ENCODE measurements at places on chromosomes 2 and 18.
A peak's percentile ranks its signal among the peaks of the same experiment; 100 is the strongest.

GRCh38 chr2:1601067-1601412 lies 143.3 kb downstream of the PXDN start:
- no peak for DNase-seq

DNA sequence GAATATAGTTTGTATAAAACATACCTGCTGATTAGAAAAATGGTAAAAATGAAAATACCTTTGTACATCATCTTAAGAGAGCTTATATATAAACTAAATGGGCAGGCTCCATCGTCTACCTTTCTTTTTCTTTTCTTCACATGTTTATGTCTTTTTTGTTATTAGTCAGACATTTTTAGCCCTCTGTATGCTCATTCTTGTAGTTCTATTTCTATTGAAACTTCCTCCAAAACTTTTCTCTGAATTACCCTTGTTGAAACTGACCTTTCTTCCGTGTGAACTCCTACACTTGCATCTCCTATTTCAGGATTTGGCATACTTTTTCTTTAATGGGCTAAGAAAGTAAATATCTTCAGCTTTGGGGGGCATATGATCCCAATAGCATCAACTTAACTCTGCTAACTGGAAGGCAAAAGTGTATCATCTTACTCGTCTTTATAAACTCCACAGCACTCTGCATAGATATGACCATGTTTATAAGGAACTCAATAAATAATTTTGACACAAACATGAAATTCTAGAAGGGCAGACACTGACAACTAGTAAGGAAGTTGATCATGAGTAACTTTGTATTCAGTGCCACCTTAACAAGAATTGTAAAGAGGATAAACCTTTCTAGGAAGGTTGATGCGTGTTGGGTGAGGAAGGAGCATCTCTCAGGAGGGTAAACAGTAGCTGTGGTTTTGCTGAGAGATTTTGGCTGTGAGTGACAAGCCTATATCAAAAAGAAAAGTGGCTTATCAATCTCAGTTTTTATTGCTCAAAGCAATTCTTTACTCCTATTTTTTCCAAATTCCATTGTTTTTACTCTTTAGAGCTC lies 127.6 kb downstream of the PIK3C3 start:
- no peak for DNase-seq

DNA sequence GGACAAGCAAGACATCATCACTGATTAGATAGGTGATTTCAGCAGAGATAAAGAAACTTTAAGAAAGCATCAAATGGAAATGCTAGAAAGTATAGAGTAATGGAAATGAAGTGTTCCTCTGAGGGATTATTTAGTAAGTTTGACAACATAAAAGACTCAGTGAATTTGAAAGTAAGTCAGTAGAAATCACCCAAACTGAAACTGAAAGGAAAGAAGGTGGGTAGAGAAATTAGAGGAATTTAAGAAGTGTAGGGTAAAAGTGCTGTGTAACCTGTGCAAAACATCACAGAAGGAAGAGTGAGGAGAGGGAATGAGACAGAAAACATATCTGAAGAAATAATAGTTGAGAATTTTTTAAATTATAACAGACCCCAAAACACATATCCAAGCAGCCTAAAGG lies 343.1 kb downstream of the CBLN2 start:
- no peak for DNase-seq

DNA sequence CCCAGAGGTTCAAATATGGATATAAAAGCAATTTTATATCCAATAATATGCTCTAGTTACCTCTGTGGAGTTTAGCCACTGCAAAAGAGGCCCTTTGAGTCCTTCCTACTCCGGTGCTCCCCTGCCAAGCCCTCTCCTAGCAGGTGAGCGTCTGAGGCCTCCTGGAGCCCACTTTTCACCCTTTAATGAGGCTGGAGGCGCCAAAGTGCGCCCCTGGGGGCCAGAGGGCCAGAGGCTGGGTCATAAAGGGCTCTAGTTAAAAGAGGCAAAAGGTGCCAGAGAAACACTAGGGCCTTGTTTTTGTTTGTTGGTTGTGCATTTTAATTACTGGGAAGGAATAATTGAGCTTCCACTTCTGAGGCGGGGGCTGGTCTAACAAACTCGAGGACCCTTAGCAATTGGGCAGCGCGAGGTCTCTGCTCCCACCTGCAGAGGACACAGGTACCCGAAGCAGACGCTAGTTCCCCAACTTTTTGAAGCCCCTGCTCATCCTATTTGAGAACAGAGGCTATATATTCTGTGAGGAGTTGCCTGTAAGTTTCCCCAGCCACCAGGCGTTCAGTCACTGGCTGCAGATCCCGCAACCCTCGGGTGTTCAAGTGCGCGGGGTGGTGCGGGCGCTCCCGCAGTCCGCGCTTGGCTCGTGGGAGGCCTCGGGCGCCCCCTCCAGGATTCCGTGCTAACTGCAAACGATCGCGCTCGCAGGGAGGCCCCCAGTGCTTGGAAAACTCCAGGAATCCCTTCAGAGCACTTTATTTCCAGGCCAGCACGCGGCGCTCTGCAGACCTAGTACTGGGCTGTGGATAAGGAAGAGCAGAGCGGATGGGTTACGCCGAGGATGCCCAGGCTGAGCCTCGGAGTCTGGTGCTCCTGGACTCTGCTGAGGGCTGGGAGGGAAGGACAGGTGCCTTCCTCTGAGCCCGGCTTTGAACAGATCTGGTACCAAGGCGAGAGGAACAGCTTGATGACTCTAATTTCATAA lies 14.1 kb downstream of the MSGN1 start:
- peak; percentile 86 for DNase-seq

GRCh38 chr2:233063976-233064411 lies 3.9 kb downstream of the INPP5D start:
- DNase-seq, result peak; percentile 71

DNA sequence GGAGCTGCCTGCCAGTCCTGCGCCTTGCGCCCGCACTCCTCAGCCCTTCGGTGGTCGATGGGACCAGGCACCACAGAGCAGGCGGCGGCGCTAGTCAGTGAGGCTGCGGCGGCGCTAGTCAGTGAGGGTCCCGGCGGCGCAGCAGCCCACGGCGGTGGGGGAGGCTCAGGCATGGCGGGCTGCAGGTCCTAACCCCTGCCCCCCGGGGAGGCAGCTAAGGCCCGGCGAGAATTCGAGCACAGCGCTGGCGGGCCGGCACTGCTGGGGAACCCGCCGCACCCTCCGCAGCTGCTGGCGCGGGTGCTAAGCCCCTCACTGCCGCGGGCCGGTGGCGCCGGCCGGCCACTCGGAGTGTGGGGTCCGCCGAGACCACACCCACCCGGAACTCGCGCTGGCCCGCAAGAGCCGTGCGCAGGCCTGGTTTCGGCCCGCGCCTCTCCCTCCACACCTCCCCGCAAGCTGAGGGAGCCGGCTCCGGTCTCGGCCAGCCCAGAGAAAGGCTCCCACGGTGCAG lies 867.4 kb downstream of the DSC3 start:
- DNase-seq, result no peak

- no peak for DNase-seq
Observed at GRCh38 chr2:228615496-228615895, 434.0 kb upstream of the SPHKAP start.

DNA sequence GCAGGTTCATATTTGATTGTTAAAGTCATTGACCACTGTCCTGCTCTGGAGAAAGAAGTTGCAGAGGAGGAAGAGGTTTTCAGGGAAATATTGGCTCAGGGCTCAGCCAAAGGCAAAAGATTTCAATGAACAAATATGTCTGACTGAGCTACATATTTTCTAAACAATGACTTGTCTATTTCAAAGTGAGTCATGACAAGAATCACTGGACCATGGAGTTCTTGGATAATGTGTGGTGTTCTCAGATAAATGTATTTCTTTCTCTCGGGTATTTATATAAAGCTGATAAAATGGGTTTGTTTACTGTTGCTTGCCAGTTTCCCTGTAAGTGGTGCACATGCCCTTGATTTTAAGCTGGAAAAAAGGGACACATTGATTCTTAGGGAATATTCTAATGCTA lies 34.3 kb upstream of the RMP24 start:
- no peak for DNase-seq

DNA sequence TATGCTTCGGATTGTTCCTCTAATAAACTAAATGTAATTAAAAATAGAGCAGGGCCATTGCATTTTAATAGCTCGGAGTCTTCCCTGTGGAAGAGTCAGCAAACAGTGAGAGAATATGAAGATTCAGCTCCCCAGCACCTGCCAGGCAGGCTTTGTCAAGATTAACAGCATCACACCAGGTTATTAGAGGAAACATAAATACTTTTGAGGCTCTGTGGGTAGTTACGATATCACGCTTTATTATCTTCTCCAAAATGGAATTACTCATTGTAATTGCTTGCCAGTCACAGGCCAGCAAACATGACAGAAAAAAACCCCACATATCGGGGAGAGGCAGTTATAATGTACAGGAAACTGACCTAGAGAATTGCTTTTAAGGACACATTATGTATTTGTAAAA lies 303.9 kb downstream of the CPS1 start:
- no peak for DNase-seq

DNA sequence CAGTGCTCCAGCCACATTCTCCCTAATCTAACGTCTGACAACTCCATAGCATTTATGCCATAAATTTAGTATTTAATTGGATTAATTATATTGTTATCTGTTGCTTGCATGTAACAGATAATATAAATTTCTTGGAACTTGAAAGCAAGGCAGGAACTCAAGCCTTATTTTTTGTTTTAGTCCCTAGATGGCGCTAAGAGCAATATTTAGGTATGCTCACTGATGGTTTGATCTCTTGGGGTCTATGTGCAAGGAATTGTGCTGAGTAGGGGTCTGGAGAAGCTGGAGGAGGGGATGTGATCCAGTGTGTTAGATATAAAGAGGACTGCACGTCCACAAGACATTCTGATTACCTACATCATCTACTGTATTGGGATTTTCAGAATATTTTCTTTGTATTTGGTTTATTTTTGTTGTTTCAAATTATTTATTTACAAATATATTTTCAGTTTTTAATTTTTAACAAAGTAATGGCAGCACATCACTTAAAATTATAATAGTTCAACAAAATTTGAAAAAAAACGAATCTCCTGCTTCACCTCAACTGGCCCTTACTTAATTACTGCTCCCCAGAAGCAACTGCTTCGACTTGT lies 32.8 kb downstream of the KATNAL2 start:
- no peak for DNase-seq

- DNase-seq, result no peak
Observed at GRCh38 chr2:106115250-106115649, 78.9 kb downstream of the UXS1 start.

DNA sequence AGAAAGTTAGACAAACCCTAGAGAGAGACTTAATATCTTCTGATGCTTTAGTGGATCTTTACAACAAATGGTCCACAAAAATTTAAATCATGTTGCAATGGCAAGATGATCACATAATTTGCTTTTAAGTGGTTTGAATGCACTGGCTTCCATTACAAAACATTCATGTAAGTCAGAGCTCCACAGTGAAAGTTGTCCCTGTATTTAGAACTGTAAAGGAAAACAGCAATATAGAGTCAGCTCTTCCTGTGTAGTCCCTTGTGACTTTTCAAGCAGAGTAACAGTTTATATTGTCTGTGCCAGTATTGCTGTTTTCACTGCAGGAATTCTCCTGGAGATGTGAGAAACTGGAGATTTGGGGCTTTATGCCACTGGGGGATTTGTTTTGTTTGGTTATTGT lies 77.7 kb downstream of the MEIS1 start:
- DNase-seq, result no peak

DNA sequence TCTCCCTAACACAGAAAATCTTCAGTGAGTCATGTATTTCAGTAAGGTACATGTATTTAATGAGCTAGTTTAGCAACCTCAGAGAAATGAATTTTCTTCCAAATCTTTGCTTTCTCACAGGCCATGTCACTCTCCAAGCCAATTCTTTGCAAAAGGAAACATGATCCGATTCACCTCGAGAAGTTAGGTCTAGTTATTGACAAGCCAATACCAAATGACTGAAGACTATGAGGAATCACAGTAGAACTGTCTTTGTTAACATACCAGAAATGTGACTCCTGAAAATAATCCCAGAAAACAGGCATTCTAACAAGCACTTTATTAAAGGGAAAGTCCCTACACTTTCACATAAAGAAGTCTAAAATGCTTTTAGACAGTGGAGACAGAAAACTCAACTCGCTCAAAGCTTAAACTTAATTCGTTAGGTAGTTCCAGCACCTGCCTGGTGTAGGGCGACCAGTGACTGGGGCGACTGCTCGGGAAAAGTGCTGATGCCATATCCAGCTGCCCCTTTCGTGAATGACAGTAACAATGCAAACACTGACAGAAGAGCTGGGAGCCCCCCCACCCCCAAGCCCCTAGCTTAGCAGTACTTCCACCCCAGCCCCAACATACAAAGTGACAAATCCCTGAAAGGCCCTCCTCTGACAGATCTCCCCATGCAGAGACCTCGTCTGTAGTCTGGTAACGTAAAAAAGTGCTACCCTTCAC lies 1.8 kb downstream of the MEMO1 start:
- DNase-seq, result peak; percentile 28

GRCh38 chr2:160363961-160364360 lies 129.6 kb downstream of the RBMS1 start:
- DNase-seq, result no peak

DNA sequence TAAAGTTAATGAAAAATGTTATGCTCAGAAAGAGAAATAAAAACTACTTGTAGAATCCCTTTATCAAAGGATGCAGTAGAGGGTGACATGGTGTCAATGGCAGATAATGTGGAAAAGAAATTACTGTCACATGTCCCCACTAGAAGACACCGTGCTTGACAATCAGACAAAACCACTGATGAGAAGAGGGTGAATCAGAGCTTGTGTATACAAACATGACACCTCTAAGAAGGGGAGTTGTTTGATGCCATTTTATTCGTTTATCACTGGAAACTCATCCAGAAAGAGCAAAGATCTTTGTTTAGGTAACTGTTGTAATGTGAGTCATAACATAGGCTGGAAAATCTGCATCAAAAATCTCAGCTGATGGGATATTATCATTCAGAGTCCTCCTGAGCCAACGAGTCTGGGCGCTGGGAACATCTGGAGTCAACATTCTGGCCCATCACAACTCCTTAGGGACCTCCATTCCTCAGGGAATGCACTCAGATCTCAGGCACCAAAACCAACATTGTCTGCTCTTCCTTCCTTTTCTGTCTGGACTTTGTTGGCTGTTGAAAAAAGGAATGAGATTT lies 49.5 kb upstream of the RAB12 start:
- no peak for DNase-seq

- DNase-seq, result no peak
Observed at GRCh38 chr2:85675866-85676548, 8.0 kb upstream of the SFTPB start.

GRCh38 chr2:217316743-217317142 lies 456.9 kb upstream of the TNP1 start:
- no peak for DNase-seq

- DNase-seq, result peak; percentile 80
Observed at GRCh38 chr2:218860950-218861381, 1.4 kb downstream of the WNT6 start.

DNA sequence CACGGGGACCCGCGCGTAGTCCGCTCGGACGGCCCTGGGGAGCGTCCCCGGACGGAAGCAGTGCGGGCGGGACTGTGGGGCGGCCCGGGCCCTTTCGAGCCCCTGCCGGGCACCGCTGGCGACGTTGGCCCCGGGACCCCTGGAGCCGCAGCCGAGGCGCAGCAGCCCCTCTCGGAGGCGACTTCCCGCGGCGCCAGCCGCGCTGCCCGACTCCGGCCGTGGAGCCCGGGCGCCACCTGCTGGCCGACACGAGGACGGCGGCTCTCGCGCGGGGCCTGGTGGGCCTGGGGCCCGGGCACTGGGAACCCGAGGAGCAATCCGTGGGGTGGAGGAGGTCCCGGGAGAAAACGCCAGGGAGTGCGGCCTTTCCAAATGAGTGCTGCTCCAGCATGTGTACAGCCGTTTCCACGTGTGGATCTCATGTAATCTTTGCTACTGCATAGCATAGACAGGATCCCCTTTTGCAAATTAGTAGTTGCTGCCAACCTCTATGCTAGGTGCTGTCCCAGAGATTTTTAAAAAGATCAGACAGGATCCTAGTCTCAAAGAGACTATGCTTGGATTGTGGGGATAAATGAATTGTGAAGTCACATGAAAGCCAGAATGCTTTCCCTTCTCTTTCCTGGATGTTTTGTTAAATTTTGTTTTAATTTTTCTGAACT lies 4.0 kb downstream of the ID2 start:
- peak; percentile 81 for DNase-seq

Data from femur (tissue), 1 donor.